ENCODE measurements at places on chromosomes 7 and 10.

GRCh38 chr7:101308245-101309085, 13.1 kb downstream of the IFT22 start:
- DNase-seq = no peak

- DNase-seq = no peak
These were observed 103.5 kb downstream of the FAM53B start for GRCh38 chr10:124640538-124641231.

GRCh38 chr7:100400656-100401055, 27.4 kb downstream of the PILRA start:
- DNase-seq = no peak

DNA sequence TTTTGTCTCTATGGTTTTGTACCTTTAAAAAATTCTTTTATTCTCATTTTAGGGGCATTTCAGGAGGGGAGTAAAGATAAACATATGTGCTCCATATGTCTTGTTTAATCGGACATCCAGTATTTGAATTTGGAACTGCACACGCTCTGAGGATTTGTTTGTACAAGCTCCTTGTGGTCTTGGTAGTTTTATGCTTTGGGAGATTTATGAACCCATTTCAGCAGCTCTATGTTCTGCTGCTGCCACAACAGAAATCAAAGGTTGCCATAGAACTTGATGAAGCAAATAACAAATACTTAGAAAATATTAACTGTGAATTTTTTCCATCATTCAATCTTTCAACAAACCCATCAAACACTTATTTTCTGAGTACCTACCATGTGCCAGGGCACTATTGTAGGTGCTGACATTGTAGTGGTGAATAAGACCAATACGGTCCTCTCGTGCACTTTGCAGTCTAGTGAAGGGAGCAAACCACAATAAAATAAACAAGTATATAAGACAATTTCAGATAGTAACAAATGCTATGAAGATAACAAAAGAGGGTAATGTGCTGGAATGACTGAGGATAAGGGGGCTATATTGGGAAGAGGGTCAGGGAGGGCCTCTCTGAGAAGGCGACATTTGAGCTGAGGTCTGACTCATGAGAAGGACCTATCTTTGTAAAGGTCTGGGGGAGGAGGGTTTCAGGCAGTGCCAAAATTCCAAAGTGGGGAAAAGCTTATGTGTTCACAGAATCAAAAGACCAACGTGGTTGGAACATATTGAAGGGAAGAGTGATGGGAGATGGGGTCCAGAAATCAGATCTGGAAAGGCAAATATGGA, 30.4 kb downstream of the MYPN start:
- no peak for DNase-seq

DNA sequence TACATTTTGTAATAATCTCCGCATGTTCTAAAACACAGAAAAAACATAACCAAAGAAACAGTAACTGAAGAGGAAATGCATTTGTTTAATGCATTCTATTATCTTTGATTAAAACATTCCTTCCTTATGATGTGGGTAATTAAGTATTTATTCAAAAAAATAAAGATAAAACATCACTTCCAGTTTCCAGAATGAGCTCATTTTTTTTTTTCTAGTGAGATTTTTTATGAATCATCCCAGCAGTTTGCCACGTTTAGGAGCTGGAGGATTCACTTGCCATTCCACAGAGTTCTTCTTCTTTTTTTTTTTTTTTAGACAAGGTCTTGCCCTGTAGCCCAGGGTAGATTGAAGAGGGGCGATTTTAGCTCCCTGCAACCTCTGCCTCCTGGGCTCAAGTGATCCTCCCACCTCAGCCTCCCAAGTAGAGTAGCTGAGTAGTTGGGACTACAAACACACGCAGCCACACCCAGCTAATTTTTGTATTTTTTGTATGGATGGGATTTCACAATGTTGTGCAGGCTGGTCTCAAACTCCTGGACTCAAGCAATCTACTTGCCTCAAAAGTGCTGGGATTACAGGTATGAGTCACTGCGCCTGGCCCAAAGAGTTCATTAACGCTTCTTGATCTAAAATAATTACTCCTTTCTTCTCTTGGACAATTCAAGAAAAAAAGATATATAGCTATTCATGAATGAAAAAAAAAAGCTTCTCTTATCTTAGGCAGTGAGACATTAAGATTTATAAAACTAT, 177.3 kb downstream of the DKK1 start:
- no peak for DNase-seq

- DNase-seq = no peak
These were observed 4.1 kb upstream of the ARHGAP21 start for GRCh38 chr10:24727786-24728185.
